Activated naive CD8-positive, alpha-beta T cell treated with anti-CD3 and anti-CD28 coated beads, Interleukin-2, amount 10 ng/mL, durations not matched to agents 7 days and 5 days (primary cell): ENCODE measurements at places on chromosomes 1 and 21. TPM values are rescaled to one million over a fixed set of nuclear protein-coding genes. Genes with fewer than 3 reads are reported as not detected.
A peak's percentile ranks its signal among the peaks of the same experiment; 100 is the strongest.

- H3K36me3 ChIP-seq: no peaks in the 10 kb centered on the region
- no peaks in the 10 kb centered on the region for H3K4me1 ChIP-seq
- no peak for DNase-seq
- no peak overlapping the region for H3K27ac ChIP-seq
Measured at GRCh38 chr1:2951856-2952255, 69.4 kb upstream of the ACTRT2 start.

- H3K27ac ChIP-seq: no peak overlapping the region
- no peaks in the 10 kb centered on the region for H3K36me3 ChIP-seq
- no peaks in the 10 kb centered on the region for H3K27me3 ChIP-seq
- H3K4me3 ChIP-seq: no peak overlapping the region
Measured at GRCh38 chr1:163410073-163410999, 88.6 kb downstream of the NUF2 start.

GRCh38 chr1:170657275-170657853, 6.6 kb upstream of the PRRX1 start:
- no peak for DNase-seq
- H3K4me1 ChIP-seq: peaks cover 6% of the 10 kb centered on the region
- no peaks in the 10 kb centered on the region for H3K36me3 ChIP-seq
- H3K27ac ChIP-seq: no peak overlapping the region

The ELOVL1 gene
- 53.7 TPM for total RNA-seq

DNA sequence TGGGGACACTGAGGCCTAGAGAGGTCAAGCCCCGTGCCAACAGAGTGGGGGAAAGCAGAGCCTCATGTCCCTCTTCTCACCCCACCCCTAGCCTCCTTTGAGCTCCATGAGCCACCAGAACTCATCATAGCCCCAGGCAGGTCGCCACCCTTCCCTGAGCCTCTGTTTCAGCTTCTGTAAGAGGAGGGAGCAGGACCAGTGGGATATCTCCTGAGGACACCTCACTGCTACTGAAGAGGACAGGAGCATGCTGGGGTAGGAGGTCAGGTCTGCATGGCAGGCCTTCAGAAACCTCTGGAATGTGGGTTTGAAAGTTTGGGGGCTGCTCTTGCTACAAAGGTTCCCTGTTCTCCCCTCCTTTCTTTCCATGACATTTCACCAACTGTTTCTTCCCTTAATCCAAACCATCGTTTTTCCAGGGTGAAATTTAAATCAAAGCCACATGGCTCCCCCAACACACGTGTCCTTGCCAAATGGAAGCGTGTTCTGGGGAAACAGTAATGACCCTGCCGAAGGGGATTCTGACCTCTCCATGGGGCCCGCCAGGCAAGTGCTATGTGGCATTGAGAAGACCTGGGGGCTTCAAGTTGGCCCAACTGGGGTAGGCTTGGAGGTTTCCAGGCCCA, 88.1 kb upstream of the RUNX3 start:
- no peak overlapping the region for H3K4me3 ChIP-seq
- H3K27me3 ChIP-seq: no peaks in the 10 kb centered on the region
- peak overlapping the region; percentile 97 for H3K27ac ChIP-seq
- no peaks in the 10 kb centered on the region for H3K36me3 ChIP-seq
- DNase-seq: no peak
- H3K4me1 ChIP-seq: peaks cover 52% of the 10 kb centered on the region

DNA sequence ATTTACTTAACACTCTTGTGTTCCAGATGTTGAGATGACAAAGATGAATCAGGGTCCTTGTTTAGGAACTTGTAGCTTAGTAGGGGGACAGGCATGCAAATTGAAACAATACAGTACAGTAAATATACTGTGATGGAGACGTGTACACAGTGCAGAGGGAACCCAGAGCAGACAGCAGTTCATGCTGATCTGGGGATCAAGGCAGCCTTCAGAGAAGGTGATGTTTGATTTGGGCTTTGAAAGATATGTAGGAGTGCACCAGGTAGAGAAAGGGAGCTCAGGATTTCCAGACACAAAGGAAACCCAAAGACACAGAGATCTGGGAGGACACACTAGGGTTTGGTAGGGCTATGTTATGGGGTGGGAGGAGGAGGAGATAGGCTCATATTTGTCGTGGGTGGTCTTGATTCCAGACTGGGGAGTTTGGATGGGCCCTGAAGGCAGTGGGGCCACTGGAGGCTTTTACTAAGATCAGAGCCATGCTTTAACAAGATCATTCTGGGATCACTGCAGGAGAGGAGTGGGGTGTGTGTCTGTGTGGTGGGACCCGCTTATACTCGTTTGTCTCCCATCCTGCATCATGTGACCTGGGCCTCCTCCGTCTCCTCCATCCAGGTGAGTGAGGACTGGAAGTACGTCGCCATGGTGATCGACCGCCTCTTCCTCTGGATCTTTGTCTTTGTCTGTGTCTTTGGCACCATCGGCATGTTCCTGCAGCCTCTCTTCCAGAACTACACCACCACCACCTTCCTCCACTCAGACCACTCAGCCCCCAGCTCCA, 7.8 kb downstream of the CHRNB2 start:
- H3K4me1 ChIP-seq: peaks cover 2% of the 10 kb centered on the region
- no peak for DNase-seq
- no peaks in the 10 kb centered on the region for H3K27me3 ChIP-seq
- H3K36me3 ChIP-seq: peaks cover 9% of the 10 kb centered on the region
- H3K27ac ChIP-seq: peak overlapping the region; percentile 3

- H3K27ac ChIP-seq: no peak overlapping the region
- H3K27me3 ChIP-seq: no peaks in the 10 kb centered on the region
- no peak overlapping the region for H3K4me3 ChIP-seq
Measured at GRCh38 chr1:189192741-189193520, 1284.7 kb downstream of the BRINP3 start.

DNA sequence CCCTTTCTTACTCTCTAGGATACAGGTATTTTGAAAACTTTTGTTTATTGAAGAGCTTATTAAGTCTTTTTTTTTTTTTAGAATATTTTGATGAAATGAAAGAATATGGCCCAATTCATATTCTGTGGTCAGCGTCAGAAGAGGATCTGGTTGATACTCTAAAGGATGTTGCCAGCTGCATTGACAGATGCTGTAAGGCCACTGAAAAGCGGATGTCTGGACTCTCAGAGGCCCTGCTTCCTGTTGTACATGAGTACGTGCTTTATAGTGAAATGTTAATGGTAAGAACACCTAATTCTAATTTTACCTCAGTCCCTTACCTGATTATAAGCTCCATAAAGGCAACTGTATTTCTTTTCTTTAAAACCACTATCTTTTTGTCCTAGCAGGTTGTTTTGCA, 37.1 kb downstream of the SNX7 start:
- H3K27ac ChIP-seq: no peak overlapping the region
- DNase-seq: no peak
- no peak overlapping the region for H3K4me3 ChIP-seq
- H3K27me3 ChIP-seq: no peaks in the 10 kb centered on the region

DNA sequence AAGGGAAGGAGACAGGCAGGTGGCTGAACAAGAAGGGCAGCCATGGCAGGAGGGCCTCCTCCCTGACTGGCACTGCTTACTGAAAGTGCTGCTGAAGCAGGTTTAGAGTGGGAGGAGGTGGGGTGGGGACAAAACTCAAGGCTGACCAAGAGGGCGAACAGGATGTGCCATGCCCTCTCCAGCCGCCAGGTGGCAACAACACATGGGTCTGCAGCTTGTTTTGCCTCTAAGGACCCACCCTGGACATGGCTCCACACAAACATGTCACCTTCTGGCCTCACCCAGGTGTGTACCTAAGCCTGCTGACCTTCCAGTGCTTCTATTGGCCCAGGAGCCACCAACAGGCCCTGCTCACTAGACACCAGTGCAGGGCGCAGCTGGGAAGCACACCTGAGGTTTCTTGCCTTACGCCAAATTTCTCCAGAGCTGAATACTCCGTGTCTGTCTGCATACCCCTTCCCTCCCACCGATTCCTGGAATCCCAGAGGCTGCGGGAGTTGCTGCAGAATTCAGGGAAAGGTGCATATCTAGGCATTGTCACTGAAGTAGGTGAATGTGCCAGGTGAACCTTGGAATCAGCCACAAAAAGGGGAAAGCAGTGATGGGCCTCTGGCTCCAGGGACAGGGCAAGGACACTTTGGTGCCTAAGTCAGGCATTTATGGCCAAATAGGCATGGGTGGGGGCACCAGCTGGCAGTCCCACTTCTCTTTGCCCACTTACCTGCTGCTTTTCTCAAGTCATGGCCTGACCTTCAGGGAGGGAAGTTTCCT, 5.3 kb downstream of the PSRC1 start:
- H3K4me3 ChIP-seq: no peak overlapping the region
- peaks cover 25% of the 10 kb centered on the region for H3K4me1 ChIP-seq
- DNase-seq: peak; percentile 74
- H3K27me3 ChIP-seq: no peaks in the 10 kb centered on the region
- H3K36me3 ChIP-seq: peaks cover 10% of the 10 kb centered on the region
- peak overlapping the region; percentile 68 for H3K27ac ChIP-seq

DNA sequence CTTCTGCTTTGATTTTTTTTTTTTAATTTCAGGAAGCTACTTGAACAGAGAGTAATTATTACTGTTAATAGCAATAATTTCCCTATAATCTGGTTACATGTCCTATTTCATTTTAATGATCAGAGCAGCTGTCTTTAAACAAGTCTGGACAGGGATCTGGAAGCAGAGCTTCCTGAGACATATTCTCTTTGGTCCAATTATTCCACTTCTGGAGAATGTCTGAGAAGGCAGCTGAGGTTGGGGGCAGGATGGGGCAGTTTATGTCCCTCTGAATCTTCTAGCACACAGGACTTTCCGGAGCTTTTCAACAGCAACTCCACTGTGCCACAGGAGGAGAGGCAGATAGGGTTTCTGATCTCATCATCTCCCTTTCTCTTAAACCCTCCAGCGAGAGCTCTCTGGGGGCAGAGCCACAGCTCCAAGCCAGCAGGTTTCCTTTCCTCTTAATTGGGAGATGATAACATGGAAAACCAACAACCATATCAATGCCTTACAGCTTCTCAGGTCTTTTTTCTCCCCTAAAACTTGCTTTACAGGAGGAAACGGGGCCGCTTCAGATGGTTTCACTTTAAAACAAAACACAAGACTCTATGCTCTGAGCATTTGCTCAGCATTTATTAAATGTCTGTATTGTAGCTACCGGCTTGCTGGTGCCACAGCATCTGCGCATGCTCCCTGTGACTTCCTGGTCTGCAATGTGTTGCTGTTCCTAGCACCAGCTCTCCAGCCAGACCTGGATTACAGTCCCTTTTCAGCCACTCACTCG, 425.7 kb upstream of the USP24 start:
- no peaks in the 10 kb centered on the region for H3K4me1 ChIP-seq
- no peak overlapping the region for H3K27ac ChIP-seq
- no peak overlapping the region for H3K4me3 ChIP-seq
- no peaks in the 10 kb centered on the region for H3K36me3 ChIP-seq
- no peak for DNase-seq
- no peaks in the 10 kb centered on the region for H3K27me3 ChIP-seq

DNA sequence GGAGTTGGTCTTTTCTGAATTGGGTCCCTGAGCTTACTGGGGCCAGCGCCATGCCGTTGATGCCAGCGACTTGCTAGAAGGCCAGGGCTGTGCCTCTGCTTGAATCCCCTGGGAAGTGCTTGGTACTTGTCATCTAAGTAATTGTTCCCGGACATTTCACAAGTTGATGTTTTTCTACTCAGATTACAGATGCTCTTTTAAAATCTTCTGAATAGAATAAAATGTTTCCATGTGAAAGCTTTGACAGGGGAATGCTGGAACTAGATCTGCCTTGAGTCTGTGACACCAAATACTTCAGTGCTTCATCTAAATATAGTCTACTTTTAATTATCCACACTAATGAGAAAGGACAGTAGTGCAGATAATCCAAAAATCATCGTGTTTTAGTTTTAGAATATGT, 38.3 kb downstream of the PTGFRN start:
- no peak overlapping the region for H3K27ac ChIP-seq
- no peak overlapping the region for H3K4me3 ChIP-seq
- H3K4me1 ChIP-seq: peaks cover 10% of the 10 kb centered on the region

- H3K4me3 ChIP-seq: no peak overlapping the region
- peaks cover 6% of the 10 kb centered on the region for H3K4me1 ChIP-seq
- no peak overlapping the region for H3K27ac ChIP-seq
- H3K36me3 ChIP-seq: peaks cover 5% of the 10 kb centered on the region
- no peak for DNase-seq
Measured at GRCh38 chr1:109996476-109996875, 11.9 kb downstream of the AHCYL1 start.

GRCh38 chr1:9437961-9438430, 101.3 kb upstream of the SLC25A33 start:
- peaks cover 20% of the 10 kb centered on the region for H3K27me3 ChIP-seq
- H3K4me3 ChIP-seq: no peak overlapping the region
- H3K27ac ChIP-seq: no peak overlapping the region
- H3K4me1 ChIP-seq: no peaks in the 10 kb centered on the region
- no peak for DNase-seq
- no peaks in the 10 kb centered on the region for H3K36me3 ChIP-seq

DNA sequence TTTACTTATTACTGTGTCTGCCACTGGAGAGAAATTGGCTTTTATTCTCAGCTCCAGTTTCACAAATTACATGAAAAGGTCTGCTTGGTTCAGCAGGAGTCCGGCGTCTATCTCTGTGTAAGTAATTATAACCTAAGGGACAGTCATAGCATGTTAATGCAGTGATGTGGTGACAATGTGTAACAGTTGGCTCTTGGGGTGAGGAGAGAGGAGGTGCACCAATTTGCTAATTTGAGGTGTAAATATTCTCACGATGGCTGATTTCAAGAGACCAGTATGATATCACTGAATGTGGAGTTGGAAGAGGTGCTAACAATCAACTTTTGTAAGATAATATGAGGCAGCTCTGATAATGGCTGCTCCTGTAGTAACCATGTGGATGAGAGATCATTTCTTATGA, 86.1 kb downstream of the CTH start:
- H3K4me3 ChIP-seq: no peak overlapping the region
- H3K36me3 ChIP-seq: no peaks in the 10 kb centered on the region
- no peak overlapping the region for H3K27ac ChIP-seq
- no peak for DNase-seq

GRCh38 chr1:161226759-161227158, 899 bp downstream of the TOMM40L start:
- H3K36me3 ChIP-seq: peaks cover 3% of the 10 kb centered on the region
- no peaks in the 10 kb centered on the region for H3K27me3 ChIP-seq
- peaks cover 30% of the 10 kb centered on the region for H3K4me1 ChIP-seq

GRCh38 chr1:102572637-102573036, 535.7 kb downstream of the COL11A1 start:
- no peak overlapping the region for H3K4me3 ChIP-seq
- H3K27me3 ChIP-seq: no peaks in the 10 kb centered on the region
- H3K36me3 ChIP-seq: no peaks in the 10 kb centered on the region
- no peak overlapping the region for H3K27ac ChIP-seq

The C2CD4D gene
- 0.17 TPM for total RNA-seq

The ETV3L gene
- total RNA-seq: not detected

- no peaks in the 10 kb centered on the region for H3K27me3 ChIP-seq
- DNase-seq: no peak
- no peak overlapping the region for H3K4me3 ChIP-seq
- no peaks in the 10 kb centered on the region for H3K36me3 ChIP-seq
Measured at GRCh38 chr1:240134596-240134995, 42.9 kb downstream of the FMN2 start.

- peaks cover 65% of the 10 kb centered on the region for H3K36me3 ChIP-seq
- no peak for DNase-seq
- no peaks in the 10 kb centered on the region for H3K27me3 ChIP-seq
- H3K4me1 ChIP-seq: peaks cover 21% of the 10 kb centered on the region
- no peak overlapping the region for H3K27ac ChIP-seq
Measured at GRCh38 chr1:40746344-40747090, 37.1 kb upstream of the KCNQ4 start.

- peaks cover 4% of the 10 kb centered on the region for H3K27me3 ChIP-seq
- no peaks in the 10 kb centered on the region for H3K36me3 ChIP-seq
- H3K4me3 ChIP-seq: peak overlapping the region; percentile 54
Measured at GRCh38 chr1:226332947-226333346, 24.0 kb upstream of the LIN9 start.

GRCh38 chr1:46400421-46400820, 6.3 kb downstream of the FAAH start:
- H3K27ac ChIP-seq: no peak overlapping the region
- DNase-seq: no peak
- H3K4me1 ChIP-seq: peaks cover 2% of the 10 kb centered on the region
- no peak overlapping the region for H3K4me3 ChIP-seq
